Activated CD4-positive, alpha-beta T cell treated with anti-CD3 and anti-CD28 coated beads, Interleukin-2, amount 50 U/mL, for 24 hours (primary cell): ENCODE measurements at places on chromosomes 1 and 21.
A peak's percentile ranks its signal among the peaks of the same experiment; 100 is the strongest.

DNA sequence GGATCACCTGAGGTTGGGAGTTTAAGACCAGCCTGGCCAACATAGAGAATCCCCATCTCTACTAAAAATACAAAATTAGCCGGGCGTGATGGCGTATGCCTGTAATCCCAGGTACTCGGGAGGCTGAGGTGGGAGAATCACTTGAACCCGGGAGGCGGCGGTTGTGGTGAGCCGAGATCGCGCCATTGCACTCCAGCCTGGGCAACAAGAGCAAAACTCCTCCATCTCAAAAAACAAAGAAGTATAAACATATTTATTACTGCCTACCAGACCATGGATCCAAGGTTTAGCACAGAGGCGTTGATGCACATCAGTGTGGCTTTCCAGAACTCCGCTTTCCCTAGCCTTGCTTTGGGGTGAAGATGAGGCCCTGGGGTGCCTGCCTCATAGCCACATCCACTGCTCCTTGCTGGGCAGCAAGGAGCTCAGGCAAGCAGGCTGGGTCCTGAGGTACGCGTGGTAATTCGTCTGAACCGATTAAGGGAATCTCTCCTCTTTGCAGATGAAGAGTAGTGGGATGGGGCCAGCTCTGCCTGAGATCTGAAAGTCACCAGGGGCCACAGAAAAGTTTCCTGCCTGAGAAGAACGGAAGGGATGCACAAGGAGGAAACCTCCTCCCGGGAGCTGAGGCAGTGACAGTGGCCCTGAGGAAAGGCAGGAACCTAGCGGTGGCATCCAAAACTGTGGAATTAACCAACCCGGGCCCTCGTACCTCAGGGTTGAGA, 52.3 kb upstream of the LBR start:
- DNase-seq: no peak

DNA sequence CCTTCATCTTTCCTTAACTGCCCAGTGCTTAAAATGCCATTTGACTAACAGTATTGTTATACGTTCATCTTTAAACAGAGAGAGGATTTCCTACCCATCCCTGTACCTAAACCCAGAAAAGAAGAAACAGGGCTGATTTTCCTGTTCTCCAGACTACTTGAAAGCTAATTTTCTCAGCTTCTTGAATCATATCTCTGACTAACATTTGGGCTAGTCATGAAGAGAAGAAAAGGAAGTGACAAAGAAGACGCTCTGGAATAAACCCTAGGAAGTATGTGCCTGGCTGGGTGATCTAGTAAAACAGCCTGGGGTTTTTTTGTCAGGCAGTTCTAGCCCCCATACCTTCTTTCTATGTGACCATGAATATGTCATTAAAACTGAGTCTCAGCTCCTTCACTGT, 44.8 kb upstream of the SGIP1 start:
- DNase-seq: no peak

DNA sequence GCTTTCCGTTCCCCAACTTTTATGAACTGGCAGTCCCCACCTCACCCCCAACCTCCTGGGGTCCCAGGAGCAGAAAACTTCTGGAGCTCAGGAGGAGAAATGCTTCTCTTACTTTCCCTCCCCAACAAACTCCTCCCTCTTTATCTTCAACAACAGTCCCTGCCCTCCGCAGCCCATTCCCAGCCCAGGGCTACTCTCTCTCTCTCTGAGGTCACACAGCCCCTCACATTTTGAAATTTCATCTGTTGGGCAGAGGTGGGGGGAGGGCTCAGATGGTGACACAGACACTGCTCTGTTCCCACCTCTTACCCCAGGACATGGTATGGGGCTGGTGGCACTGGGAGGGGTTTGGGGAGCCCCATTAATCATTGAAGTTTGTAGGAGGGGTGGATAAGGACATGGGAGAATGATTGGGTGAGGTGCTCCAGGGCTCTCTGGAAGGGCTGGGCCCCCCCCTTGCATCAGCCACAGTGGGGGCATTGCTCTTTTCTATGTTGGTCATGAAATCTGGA, 6.0 kb downstream of the PIK3CD start:
- no peak for DNase-seq

DNA sequence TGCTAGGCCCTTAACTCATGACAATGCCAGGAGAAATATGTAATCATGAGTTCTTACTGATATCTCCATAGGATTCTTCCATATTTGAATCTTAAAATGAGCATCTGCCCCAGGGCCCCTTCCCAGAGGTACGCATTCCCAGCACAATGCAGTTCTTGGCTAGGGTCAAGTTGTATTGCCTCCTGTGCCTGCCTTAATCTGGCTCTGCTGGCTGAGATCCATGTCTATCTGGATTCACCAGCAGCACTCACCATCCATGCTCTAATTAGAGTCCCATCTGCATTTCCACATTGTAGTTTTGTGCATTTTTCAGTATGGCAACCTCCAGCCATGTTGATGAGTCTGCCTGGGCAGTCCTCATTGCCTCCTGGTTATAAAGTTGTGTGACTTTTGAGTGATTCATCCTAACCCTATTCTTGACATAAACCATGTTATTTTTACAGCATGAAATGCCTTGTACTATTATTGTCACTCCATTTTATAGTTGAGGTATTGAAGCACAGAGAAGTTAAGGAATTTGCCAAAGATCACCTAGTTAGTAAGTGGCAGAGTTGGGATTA, 55.9 kb downstream of the CAMSAP2 start:
- DNase-seq: no peak

- no peak for DNase-seq
These were observed 706 bp downstream of the CREB3L4 start for GRCh38 chr1:153968408-153968807.

- DNase-seq: no peak
These were observed 30.7 kb downstream of the PPP2R5A start for GRCh38 chr1:212315907-212316306.

DNA sequence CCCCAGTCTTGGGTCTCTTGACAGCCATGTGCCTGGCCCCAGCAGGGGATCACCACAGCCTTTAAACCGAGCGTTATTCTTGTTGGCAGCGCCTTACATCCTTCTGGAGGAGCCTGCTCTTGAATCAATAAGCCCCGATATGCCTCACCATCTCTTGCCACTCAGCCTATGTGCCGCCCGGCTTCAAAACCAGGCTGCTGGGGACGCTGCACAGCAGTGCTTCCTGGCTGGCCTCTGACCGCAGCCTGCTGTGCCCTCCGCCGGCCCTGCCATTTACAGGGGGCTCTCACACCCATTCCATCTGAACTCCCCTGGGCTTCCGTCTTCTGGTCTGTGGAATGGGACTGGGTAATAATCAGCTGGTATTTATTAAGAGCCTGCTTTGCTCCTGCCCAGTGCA, 3.0 kb upstream of the PEX10 start:
- no peak for DNase-seq

- DNase-seq: no peak
These were observed at the start of gene EPHA2 for GRCh38 chr1:16155537-16156410. EPHA2 (minus strand) TSS chr1:16156069; CDS start chr1:16155932, 137 bp downstream.

GRCh38 chr1:9321480-9321849, 28.8 kb downstream of the SPSB1 start:
- no peak for DNase-seq

DNA sequence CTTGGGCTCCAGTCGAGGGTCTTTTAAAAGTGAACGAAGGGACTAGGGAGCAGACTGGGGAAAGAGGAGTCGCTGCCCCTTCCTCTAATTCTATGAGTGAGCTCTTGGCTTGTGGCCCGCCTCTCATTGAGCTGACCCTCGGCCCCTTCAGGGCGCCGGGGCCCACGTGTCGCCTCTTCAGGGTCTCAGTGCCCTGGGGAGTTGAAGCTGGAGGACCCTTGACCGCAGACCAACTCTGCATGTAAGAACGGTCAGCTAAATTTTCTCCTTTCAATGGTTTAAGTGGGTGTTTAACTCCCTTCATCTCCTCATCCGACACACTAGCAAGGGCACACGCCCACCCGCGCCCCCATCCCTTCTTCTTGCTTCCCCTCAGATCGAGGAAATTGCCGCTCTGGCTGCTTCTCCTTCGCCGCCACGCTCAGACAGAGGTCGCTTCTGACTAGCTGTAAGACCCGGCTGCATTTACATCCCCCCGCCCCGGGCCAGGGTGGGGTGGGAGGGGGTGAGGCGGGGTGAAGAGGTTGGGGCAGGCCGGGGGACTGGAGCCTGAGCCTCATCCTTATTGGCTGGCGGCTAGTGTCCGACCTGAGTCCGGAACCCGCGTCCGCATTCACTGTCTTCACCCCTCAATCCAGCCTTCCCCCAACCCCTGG, 10.9 kb downstream of the NR5A2 start:
- no peak for DNase-seq

GRCh38 chr1:16020325-16020724, 1.5 kb upstream of the CLCNKA start:
- no peak for DNase-seq

- DNase-seq: no peak
These were observed 248.4 kb downstream of the DENND1B start for GRCh38 chr1:197526736-197527371.

GRCh38 chr21:44425307-44425894, 29.9 kb upstream of the LRRC3 start:
- no peak for DNase-seq

DNA sequence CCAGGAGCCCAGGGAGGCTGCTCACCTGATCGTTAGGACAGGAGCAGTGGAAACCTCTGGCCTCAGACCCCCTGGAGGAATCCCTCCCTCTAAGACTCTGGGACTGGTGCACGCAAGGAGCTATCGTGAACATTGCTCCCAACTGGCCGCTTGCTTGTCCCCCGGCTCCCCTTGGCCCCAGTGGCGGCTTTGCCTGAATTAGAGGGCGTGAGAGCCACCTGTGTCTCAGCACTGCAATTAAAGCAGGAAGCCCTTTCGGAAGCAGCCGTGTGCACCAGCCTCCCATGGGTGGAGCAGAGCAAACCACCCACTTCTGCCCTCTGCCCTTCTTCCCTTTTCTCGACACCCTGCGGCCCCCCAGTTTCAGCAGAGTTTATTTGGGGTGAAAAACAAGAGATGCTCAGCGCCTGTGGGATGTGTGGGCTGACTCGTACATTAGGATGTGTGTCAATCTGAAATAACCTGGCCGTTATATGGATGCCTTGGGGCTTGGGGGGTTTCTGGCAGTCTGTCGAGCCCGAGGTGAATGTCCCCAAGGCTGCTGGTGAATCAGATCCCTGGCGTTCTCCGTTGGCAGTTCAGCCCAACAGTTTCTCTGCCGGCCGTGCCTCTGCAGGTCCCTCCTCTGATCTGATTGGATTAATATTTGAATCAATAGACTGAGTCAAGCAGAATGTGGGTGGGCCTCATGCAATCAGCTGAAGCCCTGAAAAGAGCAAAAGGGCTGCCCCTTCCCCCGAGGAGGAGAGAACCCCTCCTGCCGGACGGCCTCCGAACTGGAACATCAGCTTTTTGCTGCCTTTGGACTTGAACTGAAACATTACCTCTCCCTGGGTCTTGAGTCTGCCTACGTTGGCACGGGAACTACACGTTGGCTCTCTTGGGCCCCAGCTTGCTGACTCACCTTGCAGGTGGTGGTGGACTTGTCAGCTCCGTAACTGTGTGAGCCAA, 7.3 kb upstream of the UMODL1 start:
- DNase-seq: peak; percentile 44

DNA sequence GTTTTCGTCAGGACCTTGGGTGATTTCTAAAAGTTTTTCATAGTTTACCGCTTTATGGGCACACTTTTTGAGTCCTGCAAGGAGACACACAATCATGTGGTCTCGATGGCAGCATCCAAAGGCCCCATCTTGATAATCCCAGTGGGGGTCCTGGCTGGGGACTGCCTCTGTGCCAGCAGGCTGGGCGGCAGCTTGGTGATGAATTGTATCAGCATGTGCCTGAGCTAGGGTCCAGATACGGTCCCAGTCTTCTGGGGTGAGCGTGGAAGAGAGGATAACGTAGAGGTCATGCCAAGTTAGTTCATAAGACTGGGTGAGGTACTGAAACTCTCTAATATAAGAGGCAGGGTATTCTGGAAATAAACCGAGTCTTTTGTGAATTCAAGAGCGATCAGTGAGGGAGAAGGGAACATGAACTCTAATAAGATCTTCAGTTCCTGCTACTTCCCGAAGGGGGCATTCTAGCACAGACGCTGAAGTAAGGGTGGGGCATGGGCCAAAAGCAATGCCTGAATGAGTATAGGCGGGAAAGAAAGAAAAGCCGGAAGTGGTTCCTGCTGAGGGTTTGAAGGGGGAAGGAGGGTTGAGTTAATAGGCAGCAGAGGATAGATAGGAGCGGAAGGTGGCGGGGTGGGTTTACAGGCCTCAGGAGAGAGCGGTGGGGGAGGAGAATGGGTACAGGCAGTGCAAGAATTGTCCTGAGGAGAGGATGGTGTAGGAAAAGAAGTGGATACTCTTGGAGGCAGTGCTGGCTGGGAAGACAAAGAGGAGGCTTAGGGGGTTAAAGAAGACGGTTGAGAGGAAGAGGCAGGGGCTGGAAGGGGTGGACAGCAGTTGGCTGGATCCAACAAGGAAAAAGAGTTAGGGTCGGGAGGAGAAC, 1.6 kb downstream of the ERVH48-1 start:
- DNase-seq: peak; percentile 74

- no peak for DNase-seq
These were observed 43.6 kb upstream of the COL18A1 start for GRCh38 chr21:45361033-45361997.

GRCh38 chr1:112798292-112798691, 83.2 kb upstream of the PPM1J start:
- no peak for DNase-seq

- no peak for DNase-seq
These were observed 113.3 kb downstream of the TNR start for GRCh38 chr1:175630076-175630475.

DNA sequence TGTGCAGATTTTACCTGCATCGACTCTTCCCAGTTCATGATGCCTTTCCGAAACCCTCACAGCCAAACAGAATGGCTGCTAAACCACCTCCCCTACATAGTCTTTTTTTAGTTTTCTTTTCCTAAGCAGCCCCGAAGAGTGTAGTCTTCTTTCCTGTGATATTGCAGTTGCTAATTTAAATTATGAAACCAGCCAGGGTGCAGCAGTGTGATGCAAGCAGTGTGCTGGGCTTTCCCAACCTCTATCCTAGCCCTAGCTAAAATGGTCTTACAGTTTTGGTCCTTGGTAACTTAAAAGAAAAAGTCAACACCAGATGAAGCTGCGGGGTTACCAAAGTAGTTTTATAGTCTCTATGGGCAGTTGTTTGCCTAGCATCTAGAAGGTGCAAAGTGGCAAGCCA, 82.0 kb upstream of the GCLM start:
- DNase-seq: no peak

GRCh38 chr1:223031733-223032601, 111.1 kb downstream of the TLR5 start:
- no peak for DNase-seq

DNA sequence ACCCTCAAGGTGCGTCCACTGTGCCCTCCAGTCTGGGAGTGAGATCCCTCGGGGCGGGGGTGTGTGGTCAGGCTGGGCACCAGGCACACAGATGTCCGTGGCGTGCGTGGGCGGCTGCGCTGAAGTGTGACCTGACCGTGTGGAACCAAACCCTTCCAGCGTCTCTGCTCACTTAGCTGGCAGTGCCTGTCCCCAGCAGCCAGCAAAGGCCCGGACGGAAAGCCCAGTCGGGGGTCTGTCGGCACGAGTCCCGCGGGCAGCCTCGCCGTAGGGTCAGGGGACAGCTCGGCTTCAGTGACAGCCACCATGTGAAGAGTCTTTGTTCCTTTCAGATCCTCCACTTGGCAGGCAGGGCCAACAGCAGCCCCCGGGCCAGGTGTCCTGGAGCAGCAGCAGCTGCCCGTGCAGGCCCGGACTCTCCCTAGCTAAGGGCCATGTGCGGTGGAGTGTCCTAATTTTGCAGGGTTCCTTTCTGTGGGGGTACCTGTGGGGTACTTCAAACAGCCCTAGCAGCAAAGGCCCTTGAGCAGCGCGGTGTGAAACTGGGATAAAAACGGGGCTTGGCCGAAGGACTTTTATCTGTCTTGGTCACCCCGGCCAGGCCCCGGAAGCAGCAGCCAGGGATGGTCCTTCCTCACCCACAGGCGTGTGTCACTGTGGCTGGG, 11.6 kb downstream of the TTLL10 start:
- no peak for DNase-seq

- peak; percentile 7 for DNase-seq
These were observed 99.1 kb upstream of the ACTRT2 start for GRCh38 chr1:2921970-2922686.
